ENCODE measurements at places on chromosomes 2 and 18. TPM values are rescaled to one million over a fixed set of nuclear protein-coding genes. Genes with fewer than 3 reads are reported as not detected.

SH2D6 gene
- 0.12 TPM for total RNA-seq

GKN2 gene
- total RNA-seq: not detected

FSHR gene
- not detected for total RNA-seq

TMEM163 gene
- 0.20 TPM for total RNA-seq

UGT1A8 gene
- total RNA-seq: 0.16 TPM

PTPRN gene
- total RNA-seq: not detected

FNDC4 gene
- 8.5 TPM for total RNA-seq

ARHGAP15 gene
- total RNA-seq: 2.6 TPM

C2orf66 gene
- total RNA-seq: not detected

RAPGEF4 gene
- 3.3 TPM for total RNA-seq

NBAS gene
- 25.1 TPM for total RNA-seq

PDE1A gene
- total RNA-seq: 1.2 TPM

NR4A2 gene
- total RNA-seq: 3.1 TPM

C2orf15 gene
- total RNA-seq: 1.9 TPM

SPAG16 gene
- total RNA-seq: 19.8 TPM

LANCL1 gene
- 32.4 TPM for total RNA-seq

EGR4 gene
- not detected for total RNA-seq

CTLA4 gene
- total RNA-seq: 0.52 TPM

GPR55 gene
- total RNA-seq: 0.20 TPM

SCN7A gene
- total RNA-seq: 0.48 TPM

TBC1D8 gene
- 17.8 TPM for total RNA-seq

RGPD3 gene
- total RNA-seq: 0.04 TPM

MTCL1 gene
- total RNA-seq: 9.9 TPM

VIT gene
- 2.6 TPM for total RNA-seq

TAF1B gene
- total RNA-seq: 24.7 TPM

FEV gene
- not detected for total RNA-seq

GPAT2 gene
- 0.44 TPM for total RNA-seq
